ENCODE measurements at places on chromosomes 13 and 19.

DNA sequence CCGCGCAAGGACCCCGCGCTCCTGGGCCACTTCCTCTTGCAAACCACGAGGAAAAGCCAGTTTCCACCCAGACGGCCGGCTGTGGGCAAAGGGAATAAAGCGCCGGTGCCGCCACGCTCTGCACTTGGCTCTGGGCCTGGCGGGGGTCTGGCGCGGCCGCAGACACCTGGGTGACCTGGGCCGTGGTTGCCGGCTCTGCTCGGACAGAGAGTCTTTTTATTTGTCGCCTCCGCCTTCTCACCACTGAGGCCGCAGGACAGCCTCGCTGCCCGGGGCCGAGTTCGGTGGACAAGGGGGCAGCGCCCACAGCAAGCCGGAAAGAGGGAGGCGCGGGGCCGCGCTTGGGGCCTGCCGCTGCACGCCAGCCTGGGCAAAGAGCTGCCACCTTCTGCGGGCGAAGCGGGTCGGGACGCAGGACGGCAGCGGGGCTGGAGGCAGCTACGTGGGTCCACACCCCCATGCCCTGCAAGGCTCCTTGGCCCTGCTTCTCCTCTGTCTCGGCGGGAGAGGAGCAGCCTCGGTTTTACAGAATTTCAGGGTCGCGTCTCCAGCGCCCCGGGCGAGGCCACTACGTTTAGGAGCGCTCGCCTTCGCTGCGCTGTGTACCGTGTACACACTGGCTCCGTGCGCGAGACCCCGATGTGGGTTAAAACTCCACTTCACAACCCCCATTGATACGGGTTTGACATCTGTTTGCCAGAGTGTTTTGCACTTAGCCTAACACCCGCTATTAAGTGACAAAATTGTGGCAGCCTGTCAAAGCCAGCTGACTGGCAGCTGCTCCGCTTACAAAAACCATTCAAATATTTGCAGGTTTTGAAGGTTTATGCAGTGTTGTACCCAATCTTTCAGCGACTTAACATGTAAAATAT is 13.0 kb upstream of the SOX1 start:
- no peak for DNase-seq

- no peak for DNase-seq
Measured at GRCh38 chr13:46641274-46642081, 88.5 kb downstream of the LRCH1 start.

DNA sequence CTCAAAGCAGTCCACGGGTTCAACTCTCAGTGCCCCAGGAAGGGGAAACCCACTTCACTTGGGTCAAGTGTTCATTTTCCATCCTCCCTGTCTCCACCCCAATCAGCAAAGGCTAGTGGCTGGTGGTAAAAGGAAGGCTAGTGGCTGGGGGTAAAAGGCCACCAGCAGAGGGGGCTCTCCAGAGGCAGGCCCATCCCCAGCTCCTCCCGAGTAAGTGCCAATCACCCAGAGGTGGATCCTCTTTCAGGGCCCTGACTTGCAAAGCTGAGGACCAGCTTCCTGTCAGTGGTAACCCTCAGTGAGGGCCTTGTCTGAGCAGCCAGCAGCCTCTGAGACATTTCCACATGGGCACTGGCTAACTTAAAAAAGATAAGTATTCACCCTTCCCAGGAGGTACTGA is 22.0 kb upstream of the TPT1 start:
- no peak for DNase-seq

DNA sequence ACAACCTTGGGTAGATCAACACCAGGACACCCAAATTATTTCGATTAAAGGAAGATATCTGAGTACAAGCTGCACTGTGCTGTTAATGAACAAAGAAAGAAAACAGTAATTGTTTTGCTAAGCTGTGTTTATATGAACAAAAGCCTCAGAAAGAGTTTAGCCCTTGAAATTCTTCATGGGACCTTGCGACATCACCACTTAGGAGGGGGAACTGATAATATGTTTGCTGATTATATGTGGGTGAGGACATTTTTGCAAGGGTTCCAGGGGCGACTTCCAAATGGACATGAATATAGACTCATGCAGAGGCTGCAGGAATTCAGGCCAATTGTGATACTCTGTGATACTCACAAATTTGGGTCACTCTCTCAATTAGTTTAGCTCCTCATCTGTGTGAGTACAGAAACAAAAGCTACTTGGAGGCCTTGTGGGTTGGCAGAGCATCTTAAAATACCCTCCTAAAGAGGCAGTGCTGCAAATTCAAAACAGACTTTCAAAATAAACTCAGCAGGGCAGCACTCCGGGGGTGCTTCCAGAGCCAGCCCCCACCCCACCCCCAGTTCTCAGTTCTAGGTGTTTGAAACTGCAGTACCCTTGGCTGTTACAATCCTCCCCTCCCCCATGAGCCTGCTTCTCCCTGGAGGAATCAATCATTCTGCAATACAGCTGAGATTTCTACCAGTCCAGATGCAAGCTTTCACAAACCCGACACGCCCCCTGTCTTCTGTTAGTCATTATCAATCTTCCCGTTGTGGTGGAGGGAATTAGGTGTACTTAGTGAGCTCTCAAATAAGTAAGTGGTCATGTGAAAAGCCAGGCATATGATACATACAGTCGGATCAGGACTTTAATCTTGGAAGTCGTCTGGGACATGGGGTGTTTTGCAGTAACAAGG is 97.0 kb upstream of the MBNL2 start:
- DNase-seq: no peak

GRCh38 chr13:109968876-109969577 is 182.6 kb upstream of the IRS2 start:
- no peak for DNase-seq

GRCh38 chr19:35507561-35507960 is 5.9 kb downstream of the DMKN start:
- DNase-seq: no peak

DNA sequence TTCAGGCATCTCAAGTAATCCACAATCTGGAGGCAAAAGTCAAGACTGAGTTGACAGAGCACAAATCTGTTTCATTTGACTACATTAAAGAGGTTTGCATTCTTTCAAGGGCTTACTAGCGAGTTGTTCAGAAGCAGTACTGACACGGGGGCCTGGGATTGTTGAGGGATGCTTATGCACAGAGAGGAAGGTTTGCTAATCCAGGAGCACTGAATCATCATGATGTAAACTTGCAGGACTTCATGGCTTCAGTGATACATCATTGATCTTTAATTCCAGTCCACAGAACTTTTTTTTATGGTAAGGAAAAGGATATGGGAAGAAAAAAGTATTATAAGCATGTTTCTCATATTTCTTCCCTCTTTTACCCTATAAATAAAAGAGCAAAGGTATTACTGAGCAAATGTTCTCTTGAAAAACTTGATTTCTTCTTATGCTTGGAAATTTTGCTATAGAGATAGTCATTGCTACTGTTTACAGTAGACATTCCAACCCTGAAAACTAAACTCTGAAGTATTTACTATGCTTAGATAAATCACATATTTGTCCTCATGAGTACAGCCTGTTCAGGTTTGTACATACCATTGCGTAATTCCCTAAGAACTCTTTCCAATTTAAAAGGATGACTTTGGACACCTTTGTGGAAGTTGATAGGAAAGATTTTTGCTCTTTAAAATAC is 65.8 kb upstream of the KPNA3 start:
- no peak for DNase-seq

DNA sequence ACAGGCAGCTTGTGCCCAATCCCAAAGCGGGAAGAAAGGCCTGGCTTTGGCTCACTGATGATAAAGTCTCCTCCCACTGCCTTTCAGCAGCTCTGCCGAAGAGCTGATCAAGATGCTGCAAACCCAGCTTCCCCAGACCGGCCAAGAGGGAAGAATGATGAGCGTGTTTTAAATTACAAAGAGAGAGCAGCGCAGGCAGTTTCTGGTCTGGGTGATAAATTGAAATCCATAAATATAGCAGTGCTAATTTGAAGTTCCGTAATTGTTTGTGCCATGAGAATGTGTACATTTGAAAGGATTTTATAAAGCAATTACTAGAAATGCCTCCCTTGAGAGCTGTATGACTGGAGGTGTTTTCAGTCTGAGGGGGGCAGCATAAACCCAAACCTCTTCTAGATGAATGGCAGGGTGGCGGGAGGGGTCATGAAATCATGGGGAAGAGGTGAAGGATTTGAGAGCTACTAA is 171.8 kb downstream of the STK24 start:
- DNase-seq: no peak

GRCh38 chr13:72839831-72840426 is 58.0 kb downstream of the PIBF1 start:
- peak; percentile 12 for DNase-seq

GRCh38 chr13:78827471-78827870 is 168.5 kb upstream of the OBI1 start:
- DNase-seq: no peak

DNA sequence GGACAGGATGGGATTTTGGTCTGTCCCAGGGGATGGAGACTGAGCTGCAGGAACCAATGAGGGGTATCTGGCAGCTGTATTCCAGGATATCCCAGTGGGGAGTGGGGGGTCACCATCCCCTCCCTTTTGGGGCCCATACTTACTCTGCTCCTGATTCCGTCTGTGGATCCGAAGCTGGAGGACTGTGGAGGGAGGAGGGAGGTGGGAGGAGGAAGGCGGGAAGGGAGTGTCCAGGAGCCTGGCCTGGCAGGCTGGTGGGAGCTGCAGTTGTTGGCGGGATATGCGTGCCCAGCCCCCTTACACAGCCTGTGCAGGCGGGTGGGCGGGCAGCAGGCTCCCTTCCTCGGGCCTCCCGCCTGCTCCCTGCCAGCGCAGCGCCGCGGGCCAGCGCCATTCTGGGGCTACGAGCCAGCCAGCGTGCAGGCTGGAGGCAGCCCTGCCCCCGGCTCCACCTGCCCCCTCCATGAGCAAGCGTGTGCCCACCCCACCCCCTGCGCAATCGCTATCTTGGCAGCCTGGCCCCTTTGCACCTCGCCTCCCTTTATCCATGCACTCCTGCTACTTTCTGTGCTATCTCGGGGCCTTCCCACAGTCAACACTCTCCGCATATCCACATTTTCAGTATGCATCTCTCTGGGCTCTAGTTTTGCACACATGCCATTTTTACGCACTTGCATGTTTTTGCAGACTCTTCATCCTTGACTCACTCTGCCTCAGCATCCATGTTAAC is 2.8 kb downstream of the MAMSTR start:
- no peak for DNase-seq

DNA sequence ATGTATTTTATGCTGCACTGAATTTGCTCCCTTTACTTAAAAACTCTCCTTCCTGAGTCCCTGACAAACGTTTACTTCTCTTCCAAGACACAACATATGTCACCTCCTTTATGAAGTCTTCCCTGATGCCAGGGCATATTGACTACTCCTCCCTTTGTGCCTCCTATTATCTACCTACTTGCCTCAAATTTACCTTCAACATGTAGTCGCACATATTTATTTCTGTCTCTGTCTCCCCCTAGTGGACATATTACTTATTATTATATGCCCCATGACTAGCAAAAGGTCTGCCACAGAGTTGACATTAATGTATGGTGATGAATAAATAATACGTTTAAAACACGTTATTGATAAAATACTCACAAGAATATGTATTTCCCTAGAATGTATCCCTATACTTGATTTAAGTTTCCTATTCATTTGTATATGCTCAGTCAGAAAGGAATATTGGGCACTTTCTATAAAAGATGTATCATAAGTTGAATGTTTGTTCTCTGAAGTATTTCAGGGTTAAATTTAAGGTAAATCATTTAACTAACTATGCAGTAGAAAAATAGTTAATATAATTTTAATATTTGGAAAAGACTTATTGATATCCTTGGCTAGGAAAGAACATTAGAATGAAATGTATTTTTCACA is 250.3 kb upstream of the ATXN8OS start:
- DNase-seq: peak; percentile 8

DNA sequence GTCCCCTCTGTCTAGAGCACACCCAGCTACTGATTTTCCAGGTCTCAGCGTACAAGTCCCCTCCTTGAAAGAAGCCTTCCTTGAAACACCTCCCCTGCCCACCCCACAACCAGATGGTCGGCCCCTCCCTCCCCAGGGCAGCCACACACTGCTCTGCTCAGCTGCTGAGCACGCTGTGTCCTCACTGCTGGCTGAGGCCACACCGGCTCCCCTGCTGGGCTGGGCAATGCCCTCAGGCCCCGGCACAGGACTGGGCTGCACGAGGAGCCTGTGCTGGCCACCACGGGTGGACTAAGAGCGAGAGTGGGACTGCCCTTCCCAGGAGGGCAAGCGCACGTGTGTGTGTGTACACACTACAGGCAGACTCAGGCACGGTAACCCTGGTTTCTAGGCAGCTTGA is 11.8 kb upstream of the RSPH6A start:
- DNase-seq: no peak

Measured in memory B cell (primary cell).